ENCODE measurements at places on chromosomes 11 and 22. TPM values are rescaled to one million over a fixed set of nuclear protein-coding genes. Genes with fewer than 3 reads are reported as not detected.

Gene OR4S2
- not detected for total RNA-seq

Gene RBM14
- total RNA-seq = 125 TPM

Gene PHLDA2
- 0.41 TPM for total RNA-seq

Gene RIBC2
- total RNA-seq = 8.2 TPM

Gene PHOX2A
- not detected for total RNA-seq

Gene GRM5
- total RNA-seq = not detected

Gene SSRP1
- 122 TPM for total RNA-seq

Gene PAMR1
- not detected for total RNA-seq

Gene VPREB1
- not detected for total RNA-seq

Gene KCNJ4
- not detected for total RNA-seq

Gene GGT5
- total RNA-seq = not detected

Gene METTL15
- total RNA-seq = 10.3 TPM

Gene MAJIN
- 0.20 TPM for total RNA-seq

Gene LUZP2
- not detected for total RNA-seq

Gene TRIM66
- total RNA-seq = 26.0 TPM

Gene PRDM11
- 1.4 TPM for total RNA-seq

Gene SYT7
- not detected for total RNA-seq

Gene PRDM10
- total RNA-seq = 14.9 TPM

Gene SLC22A12
- total RNA-seq = not detected

Gene RBMXL2
- not detected for total RNA-seq

Gene TTLL8
- not detected for total RNA-seq

Gene OR4S1
- not detected for total RNA-seq

Gene SCN4B
- total RNA-seq = not detected

Measured in activated naive CD4-positive, alpha-beta T cell treated with anti-CD3 and anti-CD28 coated beads, Interleukin-2, amount 10 ng/mL, durations not matched to agents 5 hours and 36 hours (primary cell).